ENCODE measurements at places on chromosomes 4 and X.

DNA sequence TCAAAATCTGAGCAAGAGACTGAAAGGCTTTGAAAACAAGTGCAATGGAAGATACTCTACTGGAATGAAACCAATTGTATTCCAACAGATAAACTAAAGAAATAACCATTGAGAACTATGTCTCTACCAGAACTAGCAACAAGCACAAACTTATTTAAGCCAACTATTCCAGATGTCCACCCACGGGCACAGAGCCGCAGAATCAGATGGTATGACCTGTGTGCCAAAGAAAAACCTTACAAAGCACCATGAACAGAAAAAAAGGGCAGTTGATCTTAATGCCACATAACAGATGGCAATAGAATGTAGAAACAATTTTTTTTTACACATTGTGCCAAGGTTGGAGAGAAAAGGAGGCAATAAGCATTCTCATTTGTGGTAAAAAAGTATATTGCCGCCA lies 269.3 kb upstream of the ADGRL3 start:
- no peak for DNase-seq

DNA sequence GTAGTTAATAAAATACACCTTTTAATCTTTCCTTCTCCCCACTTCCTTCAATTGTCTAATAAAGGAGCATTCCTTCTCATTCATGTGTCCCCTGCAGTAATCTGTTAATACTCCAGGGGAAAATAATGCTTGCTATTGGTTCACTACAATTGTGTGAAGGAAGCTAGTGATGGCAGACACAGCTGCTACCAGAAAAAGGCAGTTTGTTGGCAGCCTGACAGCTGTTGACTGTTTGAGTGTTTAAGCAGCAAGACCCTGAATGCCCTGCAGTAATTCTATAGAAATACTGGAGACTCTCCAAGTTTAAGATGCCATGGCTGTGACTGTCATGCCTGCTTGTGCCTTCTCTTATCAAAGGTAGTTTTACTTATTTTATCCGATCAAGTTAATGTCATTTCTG lies 359.5 kb downstream of the C4orf33 start:
- no peak for DNase-seq

DNA sequence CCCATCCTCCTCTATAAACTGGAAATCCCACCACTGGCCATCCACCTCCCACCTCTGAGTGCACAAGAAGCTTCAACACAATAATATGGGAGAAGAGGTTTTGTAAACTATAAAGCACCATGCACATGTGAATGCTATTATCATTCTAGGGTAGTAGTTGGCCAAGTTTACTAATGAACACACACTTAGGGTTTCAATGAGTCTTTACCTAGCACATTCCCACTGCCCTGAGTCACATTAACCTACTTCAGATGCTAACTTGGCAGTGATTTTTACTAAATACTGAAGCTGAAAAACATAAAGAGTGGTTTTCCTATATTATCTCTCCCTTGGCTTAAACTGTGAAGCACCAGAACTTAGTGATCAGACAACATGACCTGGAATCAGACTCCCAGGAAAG lies 93.9 kb downstream of the SH3KBP1 start:
- no peak for DNase-seq

DNA sequence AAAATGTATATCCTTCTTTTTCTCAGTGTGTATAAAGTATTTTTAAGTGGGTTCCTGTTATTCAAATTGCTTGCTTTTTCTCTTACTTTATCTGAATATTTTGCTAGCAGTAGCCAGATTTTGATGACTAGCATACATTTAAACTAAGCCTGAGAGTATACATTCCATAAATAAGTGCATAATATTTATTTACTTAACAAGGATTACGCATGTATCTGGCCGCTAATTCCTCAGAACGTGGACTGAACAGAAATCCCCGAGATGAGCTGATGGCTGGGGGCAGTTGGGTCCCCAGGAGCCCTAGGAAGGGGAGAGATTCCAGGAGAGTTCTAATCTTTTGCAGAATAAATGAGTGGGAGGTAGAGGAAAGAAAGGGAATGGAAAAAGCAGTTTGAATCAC lies 91.0 kb downstream of the PHOX2B start:
- no peak for DNase-seq

DNA sequence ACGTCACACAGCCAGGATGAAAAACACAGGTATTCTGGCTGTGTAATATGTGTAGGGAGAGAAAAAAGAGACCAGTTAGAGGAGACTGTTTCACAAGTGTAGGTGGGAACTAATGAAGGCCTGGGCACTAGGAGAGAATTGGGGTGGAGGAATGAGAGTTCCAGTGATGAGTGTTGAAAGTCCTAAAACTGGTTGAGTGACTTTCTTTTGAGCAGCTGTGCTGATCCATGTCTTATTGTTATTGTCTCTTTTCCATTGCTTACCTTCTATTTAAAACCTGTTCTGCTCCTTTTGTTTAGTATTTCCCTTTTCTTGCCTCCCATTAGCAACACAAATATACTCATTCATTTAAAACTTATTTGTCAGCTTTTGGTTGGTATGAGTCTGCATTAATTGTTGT lies 88.7 kb downstream of the PDLIM5 start:
- no peak for DNase-seq

- no peak for DNase-seq
Observed at GRCh38 chr4:120286813-120287212, 220.2 kb upstream of the MAD2L1 start.

GRCh38 chrX:42149281-42149680 lies 225.9 kb upstream of the CASK start:
- DNase-seq, result no peak

- DNase-seq, result peak; percentile 78
Observed at GRCh38 chr4:69321153-69321729, 41.0 kb downstream of the UGT2B28 start.

DNA sequence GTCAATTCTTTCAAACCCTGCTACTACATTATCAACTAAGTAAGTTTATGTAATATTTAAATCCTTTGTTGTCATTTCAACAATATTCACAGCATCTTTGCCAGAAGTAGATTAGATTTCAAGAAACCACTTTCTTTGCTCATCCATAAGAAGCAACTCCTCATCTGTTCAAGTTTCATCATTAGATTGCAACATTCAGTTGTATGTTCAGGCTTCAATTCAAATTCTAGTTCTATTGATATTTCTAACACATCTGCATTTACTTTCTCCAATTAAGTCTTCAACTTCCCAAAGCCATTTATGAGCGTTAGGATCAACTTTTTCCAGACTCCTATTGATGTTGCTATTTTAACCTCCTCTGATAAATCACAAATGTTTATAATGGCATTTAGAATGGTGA lies 66.1 kb downstream of the BMP3 start:
- no peak for DNase-seq

DNA sequence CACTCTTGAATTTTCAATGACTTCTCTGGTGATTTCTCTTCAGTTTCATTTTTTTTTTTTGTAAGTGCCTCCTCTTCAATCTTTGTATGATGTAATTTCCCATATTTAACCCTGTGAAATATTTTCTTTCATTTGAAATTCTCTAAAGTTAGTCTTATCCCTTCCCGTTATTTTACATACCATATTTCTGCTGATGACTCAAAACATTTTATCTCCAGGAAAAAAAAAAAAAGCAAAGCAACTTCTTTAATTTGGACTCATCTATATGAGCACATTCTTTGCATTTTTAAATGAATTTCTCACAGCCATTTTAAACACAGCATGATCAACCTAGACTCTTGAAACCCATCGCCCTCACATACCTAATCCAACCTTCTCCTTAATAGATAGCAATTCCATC lies 1831.4 kb downstream of the ARAP2 start:
- no peak for DNase-seq

- DNase-seq, result no peak
Observed at GRCh38 chr4:149223659-149224058, 592.0 kb downstream of the IQCM start.

DNA sequence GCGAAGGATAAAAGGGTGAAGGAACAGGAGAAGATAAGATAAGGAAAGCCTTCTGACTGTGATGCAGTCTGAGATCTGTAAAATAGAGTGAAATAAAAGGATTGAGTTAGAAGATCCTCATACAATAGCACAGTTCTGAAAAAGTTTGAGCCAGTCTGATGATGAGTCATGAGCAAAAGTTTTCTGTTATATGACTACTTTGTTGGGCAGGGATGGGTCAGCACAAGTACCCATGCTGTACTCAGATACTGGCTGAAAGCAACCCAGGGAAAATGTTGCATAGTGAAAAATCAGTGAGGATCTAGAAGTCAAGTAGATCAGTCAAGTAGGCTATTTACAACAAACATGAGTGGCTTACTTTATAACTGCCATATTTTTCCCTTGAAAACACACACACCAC lies 253.5 kb downstream of the PCDH10 start:
- DNase-seq, result no peak

DNA sequence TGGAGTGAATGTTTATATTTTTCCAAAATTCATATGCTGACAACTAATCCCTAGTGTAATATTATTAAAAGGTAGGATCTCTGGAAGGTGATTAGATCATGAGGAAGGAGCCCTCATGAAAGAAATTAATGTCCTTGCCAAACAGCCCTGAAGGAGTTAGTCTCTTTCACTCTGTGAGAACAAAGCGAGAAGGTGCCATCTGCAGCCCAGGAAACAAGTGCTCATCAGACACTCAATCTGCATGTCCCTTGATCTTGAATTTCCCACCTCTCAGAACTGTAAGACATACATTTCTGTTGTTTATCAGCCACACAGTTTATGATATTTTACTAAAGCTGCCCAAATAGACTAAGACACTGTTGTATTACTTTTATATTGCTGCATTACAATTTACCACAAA lies 1283.4 kb downstream of the PCDH7 start:
- DNase-seq, result peak; percentile 30

DNA sequence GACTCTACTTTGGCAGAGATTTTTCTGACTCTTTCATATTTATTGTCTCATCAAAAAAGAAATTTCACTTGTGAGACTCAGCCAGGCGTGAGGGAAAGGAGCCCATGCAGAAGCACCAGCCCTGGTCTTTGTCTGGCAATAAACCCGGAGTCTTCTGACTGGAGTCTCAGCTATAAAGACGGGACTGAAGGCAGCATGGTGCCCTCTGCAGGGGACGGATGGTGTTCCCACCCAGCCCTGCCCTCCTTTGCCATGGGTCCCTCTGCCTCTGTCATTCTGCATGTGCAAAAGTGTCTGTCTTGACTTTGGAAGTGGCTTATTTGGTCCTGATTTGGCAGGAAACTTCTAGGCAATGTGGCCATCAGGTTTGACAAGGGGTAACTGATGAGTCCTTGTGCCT lies 14.2 kb downstream of the ZNF185 start:
- DNase-seq, result peak; percentile 47

GRCh38 chr4:56665781-56666180 lies 15.3 kb downstream of the HOPX start:
- DNase-seq, result no peak

GRCh38 chrX:10603612-10604011 lies 16.8 kb downstream of the MID1 start:
- DNase-seq, result no peak

GRCh38 chrX:71056867-71057266 lies 11.3 kb downstream of the SNX12 start:
- DNase-seq, result no peak

- DNase-seq, result no peak
Observed at GRCh38 chr4:112751447-112751846, 114.5 kb downstream of the LARP7 start.

DNA sequence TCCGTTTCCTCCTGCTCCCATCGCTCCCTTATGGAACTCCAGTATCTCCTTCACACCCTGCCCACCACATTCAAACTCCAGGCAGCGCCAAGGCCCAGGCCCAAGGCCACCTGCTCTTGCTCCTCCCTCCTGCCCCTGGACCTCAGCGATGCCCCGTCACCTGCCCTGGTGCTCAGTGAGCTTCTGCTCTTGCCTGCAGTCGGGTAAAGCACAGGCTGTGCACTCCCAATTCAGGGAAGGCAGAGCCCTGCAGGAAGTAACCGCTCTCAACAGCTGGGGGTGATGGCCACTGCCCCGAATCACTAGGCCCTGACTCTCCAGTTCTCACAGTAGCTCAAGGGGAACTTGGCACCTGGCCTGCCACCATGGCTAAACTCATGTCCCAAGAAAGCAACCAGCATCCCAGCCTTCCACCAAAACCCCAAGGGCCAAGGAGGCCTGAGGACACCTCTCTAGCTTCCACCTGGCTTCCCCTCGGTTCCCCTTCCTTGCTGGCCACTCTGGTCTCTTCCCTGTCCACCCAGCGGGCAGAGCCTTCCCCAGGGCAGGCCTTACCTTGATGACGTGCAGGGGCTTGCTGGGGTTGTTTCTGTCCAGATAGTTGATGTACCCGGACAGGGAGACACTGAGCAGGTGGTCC lies 29.3 kb downstream of the WDR1 start:
- DNase-seq, result no peak

GRCh38 chr4:39067451-39067850 lies 5.4 kb downstream of the KLHL5 start:
- no peak for DNase-seq

DNA sequence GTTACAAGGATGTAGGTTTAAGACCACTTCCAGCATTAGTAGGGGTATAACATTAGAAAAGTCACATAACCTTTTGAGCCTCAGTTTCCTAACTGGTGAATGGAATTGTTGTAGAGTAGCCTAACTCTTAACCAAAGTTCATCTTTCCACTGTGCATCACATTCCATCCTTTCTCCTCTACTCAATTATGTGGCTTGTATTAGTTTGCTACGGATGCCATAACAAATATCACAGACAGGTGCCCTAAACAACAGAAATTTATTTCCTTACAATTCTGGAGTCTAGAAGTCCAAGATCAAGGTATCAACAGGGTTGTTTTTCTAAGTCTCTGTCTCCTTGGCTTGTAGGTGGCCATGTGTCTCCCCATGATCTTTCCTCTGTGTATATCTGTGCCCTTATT lies 231.9 kb downstream of the RASL11B start:
- no peak for DNase-seq

DNA sequence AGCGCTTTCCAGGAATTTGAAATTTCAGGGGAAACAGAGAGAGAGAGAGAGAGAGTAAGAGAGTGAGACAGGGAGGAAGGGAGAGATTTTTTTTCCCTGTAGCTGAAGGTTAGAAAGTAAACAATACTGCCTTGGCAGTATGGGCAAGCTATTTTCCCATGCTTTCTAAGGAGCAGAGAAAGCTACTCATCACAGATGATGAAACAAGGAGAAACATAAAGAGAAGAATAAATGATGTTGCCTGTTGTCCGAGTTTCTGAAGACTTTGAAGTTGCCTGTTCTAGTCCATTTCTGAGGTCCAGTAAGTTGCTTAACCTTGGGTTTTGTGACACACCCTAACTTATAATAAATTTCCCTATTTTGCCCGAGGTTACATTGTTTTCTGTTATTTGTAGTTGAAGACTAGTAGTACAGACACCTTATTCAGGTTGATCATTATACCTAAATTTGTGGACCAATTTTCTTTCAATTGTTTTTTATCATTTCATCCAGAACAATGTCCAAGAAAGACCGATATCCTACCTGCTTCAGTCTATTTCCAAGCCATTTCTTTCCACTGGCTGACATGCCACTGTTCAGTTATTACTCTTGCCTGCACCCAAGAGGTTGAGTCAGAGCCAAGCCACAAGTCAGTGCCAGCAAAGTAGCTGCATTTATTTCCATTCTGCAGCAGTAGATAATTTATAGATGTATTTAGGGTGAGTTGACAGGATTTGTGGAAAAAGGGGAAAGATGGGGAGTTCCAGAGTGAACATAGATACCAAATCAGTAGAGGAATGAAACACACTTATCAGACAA lies 49.7 kb upstream of the SLC16A2 start:
- DNase-seq, result no peak

Data from RPMI8226 (cell line).